ENCODE measurements at places on chromosomes 2 and 18. TPM values are rescaled to one million over a fixed set of nuclear protein-coding genes. Genes with fewer than 3 reads are reported as not detected.

Gene POTEI
- total RNA-seq = 1.2 TPM

GRCh38 chr2:143600116-143600515 is 470.9 kb downstream of the ARHGAP15 start:
- no peak overlapping the region for H3K27ac ChIP-seq
- DNase-seq = no peak
- 0 out of 2 replicates have a peak, but pooled peaks cover 6% of the 10 kb centered on the region for H3K27me3 ChIP-seq
- H3K36me3 ChIP-seq = no peaks in the 10 kb centered on the region
- H3K4me1 ChIP-seq = no peaks in the 10 kb centered on the region

- DNase-seq = no peak
- H3K27me3 ChIP-seq = peaks cover 3% of the 10 kb centered on the region
- H3K36me3 ChIP-seq = no peaks in the 10 kb centered on the region
- H3K27ac ChIP-seq = no peak overlapping the region
- no peak overlapping the region for H3K4me3 ChIP-seq
These were observed 301.0 kb upstream of the MGAT5 start for GRCh38 chr2:133952896-133953295.

DNA sequence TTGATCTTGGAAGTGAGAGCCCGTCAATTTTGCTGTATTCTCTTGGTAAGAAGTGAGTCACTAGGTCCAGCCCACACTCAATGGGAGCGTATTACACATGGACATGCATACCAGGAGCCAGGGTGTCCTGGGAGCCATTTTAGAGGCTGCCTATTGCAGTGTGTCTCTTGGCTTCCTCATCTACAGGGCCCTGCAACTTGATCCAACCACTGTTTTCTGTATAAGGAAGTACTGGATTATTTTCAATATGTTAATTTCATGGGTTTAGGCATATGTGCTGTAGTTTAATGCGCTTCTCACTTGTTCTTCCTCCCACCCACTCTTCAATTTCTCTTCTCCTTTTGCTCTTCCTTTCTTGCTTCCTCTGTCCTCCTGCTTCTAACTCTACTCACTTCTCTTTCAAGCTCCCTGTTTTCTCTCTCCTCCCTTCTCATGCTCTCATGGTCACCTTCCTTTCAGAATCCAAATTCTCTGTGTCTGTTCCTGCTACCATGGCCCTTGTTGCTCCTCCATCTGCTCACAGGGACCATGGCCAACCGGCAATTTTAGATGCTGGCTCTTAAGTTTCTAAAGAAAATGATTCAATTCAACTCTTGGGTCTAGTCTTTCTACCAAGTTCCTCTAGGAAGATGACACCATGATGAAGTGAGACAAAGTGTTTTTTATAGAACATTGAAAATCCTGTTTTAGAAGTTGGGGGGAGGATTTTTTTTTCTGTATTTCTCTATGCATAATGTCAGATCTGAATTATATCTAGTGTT is 152.0 kb upstream of the ZEB2 start:
- H3K4me1 ChIP-seq = no peaks in the 10 kb centered on the region
- H3K27ac ChIP-seq = no peak overlapping the region
- no peaks in the 10 kb centered on the region for H3K36me3 ChIP-seq
- no peak for DNase-seq

Gene IL37
- total RNA-seq = not detected

DNA sequence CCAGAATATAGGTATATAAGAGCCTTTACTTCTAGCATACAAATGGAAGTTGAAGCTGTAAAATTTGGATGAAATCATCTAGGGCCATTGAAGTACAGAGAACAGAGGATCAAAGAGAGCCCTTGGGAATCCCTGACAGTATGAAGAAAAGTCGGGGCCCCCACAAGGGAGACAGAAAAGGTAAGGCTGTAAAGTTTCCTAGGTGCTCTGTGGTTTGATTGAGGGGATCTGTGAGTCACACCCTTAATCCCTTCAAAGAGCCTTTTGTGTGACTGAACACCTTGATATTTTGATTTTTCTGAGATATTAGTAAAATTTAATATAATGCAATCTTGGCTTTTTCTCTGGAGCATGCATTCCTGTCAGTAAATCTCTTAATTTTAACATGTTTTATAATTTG is 961.7 kb upstream of the TMEFF2 start:
- H3K4me3 ChIP-seq = no peak overlapping the region
- no peaks in the 10 kb centered on the region for H3K36me3 ChIP-seq
- no peak for DNase-seq
- no peaks in the 10 kb centered on the region for H3K27me3 ChIP-seq

GRCh38 chr2:172462373-172462848 is 35.0 kb downstream of the ITGA6 start:
- DNase-seq = no peak
- no peaks in the 10 kb centered on the region for H3K27me3 ChIP-seq
- H3K4me1 ChIP-seq = peaks cover 23% of the 10 kb centered on the region
- no peak overlapping the region for H3K27ac ChIP-seq

DNA sequence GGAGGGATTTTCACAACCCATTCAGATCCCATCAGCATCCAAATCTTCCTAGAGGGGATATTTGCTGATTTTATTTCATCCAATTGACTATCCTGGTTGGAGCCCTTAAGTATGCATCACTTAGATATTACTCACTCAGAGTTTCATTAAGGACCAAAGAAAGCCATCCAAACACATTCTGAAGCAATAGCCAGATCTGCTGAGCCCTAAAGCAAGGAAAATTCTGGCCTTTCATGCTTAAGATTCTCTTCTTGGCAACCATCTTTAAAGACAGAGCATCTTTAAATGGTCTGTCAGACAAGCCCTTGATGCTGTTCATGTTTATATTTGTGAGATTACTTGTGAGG is 40.9 kb upstream of the C1D start:
- no peak overlapping the region for H3K4me3 ChIP-seq
- H3K4me1 ChIP-seq = no peaks in the 10 kb centered on the region
- no peaks in the 10 kb centered on the region for H3K27me3 ChIP-seq
- no peak for DNase-seq
- H3K27ac ChIP-seq = no peak overlapping the region

Gene CEP76
- total RNA-seq = 13.5 TPM

Gene ASXL3
- not detected for total RNA-seq

DNA sequence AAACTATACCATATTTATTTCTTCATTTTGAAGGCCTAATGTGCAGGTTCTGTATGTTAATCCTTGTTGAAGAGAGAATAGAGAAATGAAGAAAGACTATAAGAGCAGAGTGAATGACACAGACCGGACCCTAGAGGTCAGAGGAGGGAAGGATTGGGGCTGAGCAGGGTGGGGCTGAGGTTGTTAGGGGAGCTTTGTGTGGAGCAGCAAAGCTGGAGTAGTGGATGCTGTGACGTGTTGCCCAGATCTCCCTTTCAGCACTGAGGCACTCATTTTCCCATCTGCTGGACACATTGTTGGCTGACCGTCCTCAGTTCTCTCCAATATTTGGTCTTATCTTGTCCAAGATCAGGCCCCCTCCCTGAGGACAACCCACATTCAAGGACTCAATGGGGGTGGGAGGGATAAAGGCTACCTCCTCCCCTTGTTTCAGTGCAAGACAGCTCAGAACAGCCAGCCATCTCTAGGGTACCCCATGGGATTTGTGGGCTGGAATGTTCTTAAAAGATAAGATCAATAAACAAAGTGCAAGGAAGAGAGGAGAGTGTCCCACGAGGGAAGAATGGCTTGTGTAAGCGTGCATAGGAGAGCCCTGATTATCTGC is 143.6 kb downstream of the TDRD15 start:
- H3K36me3 ChIP-seq = no peaks in the 10 kb centered on the region
- no peak overlapping the region for H3K4me3 ChIP-seq
- no peaks in the 10 kb centered on the region for H3K4me1 ChIP-seq
- no peak overlapping the region for H3K27ac ChIP-seq

DNA sequence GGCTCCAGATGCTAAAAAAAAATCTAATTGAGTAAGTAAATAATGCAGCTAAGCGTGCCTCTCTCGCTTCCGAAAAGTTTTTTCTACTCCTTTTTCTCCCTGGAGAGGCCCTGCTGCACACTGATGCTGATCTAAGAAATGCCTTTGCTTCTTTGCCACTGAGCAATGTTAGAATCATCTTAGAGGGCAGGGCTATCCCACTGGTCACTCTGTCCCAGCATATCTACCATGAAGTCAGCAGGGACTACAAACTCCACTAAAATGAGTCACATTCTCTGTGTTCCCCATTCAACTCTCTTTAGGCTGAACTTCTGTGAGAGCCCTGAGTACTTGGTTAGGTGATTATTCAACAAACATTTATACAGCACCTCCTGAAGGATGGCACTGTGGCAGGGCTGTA is 127.6 kb upstream of the LYPD1 start:
- peaks cover 7% of the 10 kb centered on the region for H3K27me3 ChIP-seq
- no peak overlapping the region for H3K27ac ChIP-seq
- no peak overlapping the region for H3K4me3 ChIP-seq

DNA sequence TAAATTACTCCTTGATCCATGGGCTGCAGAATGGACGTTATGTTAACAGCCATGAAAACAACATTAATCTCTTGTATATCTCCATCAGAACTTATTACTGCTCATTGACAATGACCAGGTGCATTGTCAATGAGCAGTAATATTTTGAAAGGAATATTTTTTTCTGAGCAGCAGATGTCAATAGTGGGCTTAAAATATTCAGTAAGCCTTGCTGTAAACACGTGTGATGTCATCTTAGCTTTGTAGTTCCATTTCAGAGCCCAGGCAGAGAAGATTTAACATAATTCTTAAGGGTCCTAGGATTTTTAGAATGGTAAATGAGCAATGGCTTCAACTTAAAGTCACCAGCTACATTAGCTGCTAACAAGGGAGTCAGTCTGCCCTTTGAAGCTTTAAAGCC is 26.6 kb downstream of the CFAP210 start:
- no peak for DNase-seq
- no peak overlapping the region for H3K27ac ChIP-seq
- no peaks in the 10 kb centered on the region for H3K27me3 ChIP-seq
- no peak overlapping the region for H3K4me3 ChIP-seq
- no peaks in the 10 kb centered on the region for H3K4me1 ChIP-seq

Gene ANKRD30B
- total RNA-seq = not detected

GRCh38 chr2:48938231-48938630 is 182.7 kb upstream of the LHCGR start:
- no peak overlapping the region for H3K27ac ChIP-seq
- no peak overlapping the region for H3K4me3 ChIP-seq
- H3K4me1 ChIP-seq = no peaks in the 10 kb centered on the region

Gene CCDC148
- total RNA-seq = 0.59 TPM

Gene MYO7B
- 0.07 TPM for total RNA-seq

DNA sequence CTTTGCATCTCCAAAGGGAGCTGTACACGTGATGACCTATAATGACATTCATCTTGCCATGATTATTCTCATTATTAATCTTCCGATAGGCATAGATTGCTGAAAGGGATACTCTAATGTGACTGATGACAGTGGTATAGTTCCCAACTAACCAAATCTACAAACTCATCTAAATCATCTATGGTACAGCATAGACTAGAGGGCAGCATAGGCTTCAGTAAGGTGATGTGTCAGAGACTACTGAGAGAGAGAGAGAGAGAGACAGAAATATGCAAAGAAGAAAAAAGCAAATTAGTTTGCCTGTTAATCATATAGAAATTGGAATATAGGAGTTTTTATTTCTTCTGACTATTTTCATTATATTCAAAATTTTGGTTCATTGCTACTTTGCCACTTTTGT is 89.3 kb downstream of the CSRNP3 start:
- no peaks in the 10 kb centered on the region for H3K4me1 ChIP-seq
- DNase-seq = no peak
- H3K27ac ChIP-seq = no peak overlapping the region

Measured in HCT116 (cell line).